Karpas-422 (cell line): ENCODE measurements at places on chromosomes 6 and 20.
A peak's percentile ranks its signal among the peaks of the same experiment; 100 is the strongest.

GRCh38 chr6:109096208-109096607 lies 901 bp downstream of the CEP57L1 start:
- DNase-seq, result no peak

- DNase-seq, result no peak
Measured at GRCh38 chr6:39984051-39984450, 49.8 kb upstream of the MOCS1 start.

- DNase-seq, result peak; percentile 27
Measured at GRCh38 chr20:15111654-15112053, 774.2 kb upstream of the FLRT3 start.

DNA sequence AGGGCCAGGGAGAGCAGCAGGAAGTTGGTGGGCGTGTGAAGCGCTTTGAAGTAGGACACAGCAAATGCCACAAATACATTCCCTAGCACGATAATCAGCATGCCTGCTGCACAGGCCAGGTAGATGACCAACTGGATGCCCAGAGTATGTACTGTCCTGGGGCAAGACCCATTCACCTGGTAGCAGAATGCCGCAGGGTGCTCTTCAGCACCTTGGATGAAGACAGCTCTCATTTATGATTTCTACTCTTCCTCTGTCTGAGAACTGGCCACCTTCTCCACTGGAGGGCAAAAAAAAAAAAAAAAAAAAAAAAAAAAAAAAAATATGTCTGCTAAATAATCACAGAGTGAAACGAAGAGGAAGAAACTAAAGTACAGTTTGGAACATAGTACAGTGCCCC lies at the start of gene TAAR5:
Gene TAAR5 (minus strand): TSS at position 288 of the 400 bp plus-strand sequence. CDS start 55 bp downstream, at position 233.
- DNase-seq, result no peak

DNA sequence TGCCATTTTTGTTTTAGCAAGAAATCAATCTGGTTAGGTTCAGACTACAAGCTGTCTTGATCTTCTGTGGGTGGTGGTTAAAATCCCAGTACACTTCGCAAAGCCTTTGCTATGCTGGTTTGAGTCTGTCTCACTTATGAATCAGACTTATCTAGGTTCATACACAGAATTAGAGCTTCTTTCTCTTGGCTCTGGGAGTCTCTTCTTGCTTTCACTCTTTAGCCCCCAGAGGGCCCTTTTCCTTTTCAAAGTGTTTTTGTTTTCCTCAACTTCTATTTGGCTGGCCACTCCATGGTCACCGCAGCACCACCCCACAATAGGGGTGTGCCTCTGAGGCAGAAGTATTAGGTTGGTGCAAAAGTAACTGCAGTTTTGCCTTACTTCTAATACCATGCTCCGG lies 21.3 kb downstream of the ECI2 start:
- no peak for DNase-seq

- DNase-seq, result no peak
Measured at GRCh38 chr20:51276296-51276695, 253.4 kb upstream of the KCNG1 start.

DNA sequence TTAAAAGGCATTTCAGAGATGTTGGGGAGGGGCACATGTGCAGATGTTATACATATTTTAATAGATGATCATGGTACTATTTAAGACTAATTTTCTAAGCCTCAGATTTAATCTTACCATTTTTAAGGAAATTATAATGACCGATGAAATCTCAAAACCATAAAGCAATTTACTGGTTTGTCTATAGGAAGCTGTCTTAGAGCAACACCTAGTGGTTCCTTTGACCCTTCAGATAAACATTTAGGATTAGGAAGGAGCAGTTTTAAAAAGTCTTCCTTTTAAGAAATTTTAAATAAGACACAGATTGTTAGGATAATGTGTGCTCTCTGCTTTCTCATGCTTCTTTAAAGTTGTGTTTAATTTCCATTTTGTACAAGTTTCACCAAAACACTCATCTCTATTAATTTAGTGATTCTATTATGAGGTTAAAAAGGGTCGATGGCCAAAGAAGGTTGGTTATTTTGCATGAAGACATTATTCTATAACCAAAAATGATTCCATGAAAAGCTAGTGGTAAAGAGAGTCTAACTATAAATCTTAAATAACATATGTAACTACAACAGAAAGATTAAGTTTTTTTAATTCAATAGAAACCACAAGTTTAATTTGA lies 376.4 kb downstream of the HACE1 start:
- peak; percentile 67 for DNase-seq

GRCh38 chr6:168201383-168201782 lies 118.2 kb downstream of the DACT2 start:
- no peak for DNase-seq

DNA sequence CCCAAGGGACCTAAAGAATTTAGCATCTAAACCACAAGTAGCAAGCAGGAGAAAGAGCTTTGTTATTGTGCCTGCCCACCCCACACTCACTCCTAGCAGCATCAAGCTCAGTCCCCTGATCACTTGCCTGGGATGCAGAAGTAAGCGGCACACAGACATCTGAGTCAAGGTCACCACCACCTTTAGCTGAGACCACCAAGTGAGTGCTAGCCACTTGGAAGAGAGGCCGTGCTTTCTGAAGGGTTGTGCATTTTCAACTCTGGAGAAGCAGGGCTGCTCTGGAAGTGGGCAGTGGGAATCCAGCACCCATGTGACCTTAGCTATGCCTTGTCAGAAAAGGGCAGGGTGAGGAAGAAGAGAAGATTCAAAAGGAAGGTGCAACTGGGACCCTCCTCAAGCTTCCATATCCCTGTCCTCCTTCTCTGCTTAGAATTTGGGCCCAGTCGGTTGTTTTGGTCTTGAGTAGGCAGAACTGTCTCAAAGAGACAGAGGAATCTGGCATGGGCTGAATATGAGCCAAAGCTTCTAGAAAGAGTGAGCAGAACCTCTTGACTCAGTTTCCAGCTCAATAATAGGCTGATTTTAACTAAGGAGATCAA lies 6.2 kb downstream of the NR2E1 start:
- DNase-seq, result no peak

GRCh38 chr6:169169941-169170582 lies 83.6 kb downstream of the THBS2 start:
- no peak for DNase-seq

- no peak for DNase-seq
Measured at GRCh38 chr6:72261554-72261953, 360.3 kb upstream of the KCNQ5 start.

- DNase-seq, result no peak
Measured at GRCh38 chr6:17165383-17165782, 63.5 kb downstream of the STMND1 start.

GRCh38 chr20:58374906-58375758 lies 13.9 kb upstream of the VAPB start:
- no peak for DNase-seq

DNA sequence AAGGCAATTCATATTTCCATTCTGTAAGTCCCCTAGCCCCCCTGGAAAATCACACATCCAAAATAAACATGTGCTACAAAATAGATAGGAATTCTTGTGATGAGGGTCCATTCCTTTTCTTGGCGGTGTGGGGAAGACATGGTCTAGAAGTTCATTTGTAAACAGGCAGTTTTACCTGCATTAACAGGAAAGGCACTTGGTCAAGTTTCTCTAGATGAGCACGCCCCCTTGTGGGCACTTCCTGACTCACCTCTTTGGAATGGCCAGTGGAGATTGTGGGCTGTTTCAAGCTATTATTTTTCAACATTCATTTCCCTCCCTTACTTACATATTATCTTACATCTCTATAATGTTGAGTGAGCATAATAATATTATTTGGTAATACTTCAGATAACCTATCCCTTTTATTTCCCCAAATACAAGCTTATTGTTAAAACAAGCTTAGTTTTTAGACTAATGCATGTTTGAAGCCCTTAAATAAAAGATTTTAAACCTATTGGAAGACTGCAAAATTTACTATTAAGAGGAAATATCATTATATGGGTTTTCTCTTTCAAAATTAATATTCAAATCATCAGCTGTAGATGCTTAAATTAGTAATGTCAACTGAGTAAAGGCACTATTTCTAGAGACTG lies 92.1 kb downstream of the TASP1 start:
- DNase-seq, result peak; percentile 91

GRCh38 chr6:54204921-54205591 lies 93.8 kb downstream of the MLIP start:
- no peak for DNase-seq

DNA sequence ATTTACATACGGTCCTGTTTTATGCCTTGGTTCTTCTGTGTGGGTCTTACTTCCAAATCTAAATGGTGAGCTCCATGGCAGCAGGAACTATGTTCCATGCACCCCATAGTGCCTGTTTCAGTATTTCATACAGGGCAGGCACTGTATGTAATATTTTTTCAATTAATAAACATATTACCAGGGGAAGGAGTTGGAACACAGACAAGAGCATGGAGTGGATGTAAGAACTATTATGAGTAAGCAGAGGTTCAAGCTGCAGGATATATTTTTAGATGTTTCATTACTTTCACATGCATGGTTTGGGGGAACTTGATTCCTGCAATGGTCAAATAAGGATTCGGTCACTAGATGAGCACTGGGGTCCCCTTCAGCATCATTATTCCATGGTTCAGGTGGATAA lies 108.3 kb downstream of the KIF13A start:
- DNase-seq, result no peak

GRCh38 chr6:120994573-120994967 lies 339.7 kb downstream of the TBC1D32 start:
- no peak for DNase-seq
